ENCODE measurements at places on chromosomes 5 and 9.

GRCh38 chr5:180090769-180091546 is 19.4 kb upstream of the RNF130 start:
- no peak for DNase-seq

- DNase-seq, result no peak
Measured at GRCh38 chr5:1208743-1209488, 7.5 kb downstream of the SLC6A19 start.

GRCh38 chr5:62132276-62132675 is 173.7 kb upstream of the KIF2A start:
- no peak for DNase-seq

DNA sequence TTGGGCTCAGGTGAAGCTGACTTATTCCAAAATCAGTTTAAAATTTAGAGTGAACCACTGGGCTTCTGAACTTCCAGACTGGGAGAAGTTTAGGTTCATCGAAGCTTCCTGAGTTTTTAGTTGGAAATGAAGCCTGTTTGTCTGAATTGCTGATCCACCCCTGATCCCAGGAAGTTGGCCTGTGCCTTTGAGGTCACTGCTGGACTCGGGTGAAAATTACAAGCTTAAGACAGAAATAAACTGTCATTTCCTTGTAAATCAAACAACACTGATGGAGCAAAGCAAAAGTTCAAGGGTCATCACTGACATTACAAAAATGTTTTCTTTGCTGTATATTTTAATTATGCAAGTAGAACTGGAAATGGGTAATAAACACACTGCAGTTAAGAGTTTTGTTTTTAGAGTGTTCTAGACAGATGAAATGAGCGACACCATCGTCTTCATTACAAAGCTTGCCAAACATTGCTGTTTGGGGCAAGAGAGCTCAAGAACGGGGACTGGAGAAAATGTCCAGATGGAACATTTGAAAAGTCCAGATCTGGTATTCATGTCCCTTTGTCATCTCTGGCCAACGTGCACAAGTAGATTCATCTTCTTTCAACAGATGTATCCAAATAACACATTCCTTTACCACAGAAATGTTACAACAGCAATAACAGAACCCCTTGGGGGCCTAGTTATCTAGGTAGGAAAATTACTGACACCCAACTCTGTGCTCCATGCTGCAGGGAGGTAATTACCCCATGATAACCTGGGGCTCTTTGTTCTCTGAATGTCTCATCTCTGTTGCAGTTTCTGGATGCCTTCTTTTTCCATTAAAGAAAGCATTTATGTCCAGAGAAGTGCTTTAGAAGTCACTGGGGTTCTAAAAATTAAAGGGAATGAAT is 142.4 kb upstream of the ERCC6L2 start:
- DNase-seq, result no peak

DNA sequence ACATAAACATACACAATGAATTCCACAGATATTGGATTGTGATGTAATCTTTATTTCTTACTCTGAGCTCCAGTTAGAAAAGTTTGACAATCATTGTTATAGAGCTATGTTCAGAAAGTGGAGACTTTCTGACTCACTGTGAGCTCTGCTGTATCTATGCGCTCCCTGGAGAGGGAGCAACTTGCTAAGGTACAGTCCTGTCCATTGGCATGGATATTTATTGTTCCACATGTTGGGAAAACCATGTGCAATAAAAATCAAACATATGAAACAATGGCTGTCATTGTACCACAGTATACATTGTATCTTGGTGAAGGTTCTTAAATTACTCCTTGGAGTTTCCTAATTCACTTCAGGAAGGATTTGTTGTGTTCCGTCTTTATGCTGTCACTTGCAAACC is 26.8 kb downstream of the NMRK1 start:
- DNase-seq, result no peak

Data from activated T-cell treated with anti-CD3 and anti-CD28 coated beads for 4 hours (primary cell).